Activated CD8-positive, alpha-beta memory T cell treated with anti-CD3 and anti-CD28 coated beads for 1 hour (primary cell): ENCODE measurements at places on chromosomes 7 and 10.

- no peak for DNase-seq
Measured at GRCh38 chr10:120492346-120492745, 35.3 kb downstream of the PLPP4 start.

DNA sequence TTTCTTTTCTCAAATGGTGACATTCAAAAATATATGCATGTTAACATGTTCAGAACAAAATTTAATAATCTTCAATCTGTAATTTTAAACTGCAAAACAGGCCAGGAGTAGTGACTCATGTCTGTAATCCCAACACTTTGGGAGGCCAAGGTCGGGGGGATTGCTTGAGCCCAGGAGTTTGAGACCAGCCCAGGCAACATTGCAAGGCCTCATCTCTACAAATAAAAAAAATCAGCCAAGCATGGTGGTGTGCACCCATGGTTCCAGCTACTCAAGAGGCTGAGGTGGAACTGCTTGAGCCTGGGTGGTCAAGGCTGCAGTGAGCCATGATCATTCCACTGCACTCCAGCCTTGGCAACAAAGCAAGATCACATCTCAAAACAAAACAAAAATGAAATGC lies 394.3 kb downstream of the PARD3 start:
- no peak for DNase-seq

GRCh38 chr7:134515569-134516468 lies 11.5 kb upstream of the AKR1B10 start:
- no peak for DNase-seq

- no peak for DNase-seq
Measured at GRCh38 chr7:23208316-23208715, 26.5 kb downstream of the NUP42 start.

DNA sequence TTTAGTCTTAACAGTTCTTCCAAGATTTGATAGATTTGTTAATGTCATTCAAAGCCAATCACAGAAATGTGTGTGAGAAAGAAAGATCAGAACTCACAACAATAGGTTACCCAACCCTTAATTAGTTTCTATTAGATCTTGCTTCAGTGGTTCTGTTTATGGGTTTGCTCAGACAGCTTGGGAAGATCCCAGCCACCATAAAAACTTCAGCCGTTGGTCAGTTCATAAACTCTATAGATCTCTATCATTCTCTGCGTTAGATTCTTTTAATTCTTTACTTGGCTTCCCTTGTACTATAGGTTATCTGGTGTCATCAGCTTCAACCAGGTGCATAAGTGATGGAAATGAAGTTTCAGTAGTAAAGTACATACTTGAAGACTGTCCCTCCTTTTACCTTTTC lies 54.4 kb downstream of the ZNF277 start:
- DNase-seq, result no peak

DNA sequence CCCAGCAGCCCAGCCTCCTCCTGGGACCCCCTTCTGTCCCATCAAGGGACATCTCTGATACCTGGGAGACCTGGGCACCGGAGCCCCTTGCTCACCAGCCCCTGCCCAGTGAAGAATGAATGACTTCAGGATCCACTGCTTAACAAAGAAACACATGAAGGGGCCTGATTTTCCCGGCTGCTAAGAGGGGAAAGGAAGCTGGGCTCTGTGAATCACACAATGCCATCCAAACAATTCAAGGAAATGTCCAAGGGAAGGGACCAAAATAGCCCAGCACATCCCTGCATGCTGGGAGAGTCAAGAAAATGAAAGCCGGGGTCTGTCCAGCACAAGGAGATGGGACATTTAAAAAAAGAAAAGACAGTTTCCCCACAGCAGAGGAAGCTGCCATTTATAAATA lies 128.7 kb upstream of the JCAD start:
- DNase-seq, result no peak

GRCh38 chr10:118569241-118569881 lies 26.1 kb downstream of the PRLHR start:
- DNase-seq, result no peak

GRCh38 chr10:126496771-126497545 lies 108.7 kb upstream of the ADAM12 start:
- no peak for DNase-seq

- DNase-seq, result no peak
Measured at GRCh38 chr7:129864042-129864441, 88.7 kb downstream of the UBE2H start.

GRCh38 chr10:110103921-110104461 lies 96.2 kb downstream of the ADD3 start:
- DNase-seq, result no peak

DNA sequence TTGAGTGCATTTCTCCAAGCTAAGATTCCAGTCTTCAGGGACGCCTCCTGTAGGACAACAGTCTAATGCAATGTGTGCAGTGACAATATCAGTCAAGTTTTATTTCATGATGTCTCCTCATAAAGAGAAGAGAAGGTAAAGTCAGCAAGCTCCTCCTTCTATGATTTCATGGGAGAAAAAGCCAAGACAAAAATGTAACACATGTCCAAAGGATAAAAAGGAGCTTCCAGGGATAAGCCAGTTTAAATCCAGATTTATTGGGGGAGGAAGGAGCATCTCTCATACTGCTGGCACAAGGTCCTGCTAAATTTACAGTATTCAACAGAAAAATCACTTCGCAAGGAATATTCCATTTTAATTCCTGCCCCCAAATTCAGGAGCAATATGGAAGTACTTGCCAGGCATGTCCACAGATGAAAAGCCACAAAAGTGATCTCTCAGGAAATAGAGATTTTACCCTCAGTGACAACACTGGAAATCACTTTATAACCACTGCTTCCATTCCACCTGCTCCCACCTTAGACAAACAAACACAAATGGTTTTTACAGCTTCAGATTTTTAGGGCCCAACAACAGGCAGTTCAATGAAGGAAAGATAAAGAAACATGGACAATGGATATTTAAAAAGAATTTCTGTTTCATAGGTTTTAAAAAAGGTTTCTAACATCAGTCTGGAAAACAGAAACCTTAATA lies 677.5 kb upstream of the C7orf33 start:
- no peak for DNase-seq

- DNase-seq, result no peak
Measured at GRCh38 chr7:45036796-45037195, 36.8 kb downstream of the CCM2 start.

DNA sequence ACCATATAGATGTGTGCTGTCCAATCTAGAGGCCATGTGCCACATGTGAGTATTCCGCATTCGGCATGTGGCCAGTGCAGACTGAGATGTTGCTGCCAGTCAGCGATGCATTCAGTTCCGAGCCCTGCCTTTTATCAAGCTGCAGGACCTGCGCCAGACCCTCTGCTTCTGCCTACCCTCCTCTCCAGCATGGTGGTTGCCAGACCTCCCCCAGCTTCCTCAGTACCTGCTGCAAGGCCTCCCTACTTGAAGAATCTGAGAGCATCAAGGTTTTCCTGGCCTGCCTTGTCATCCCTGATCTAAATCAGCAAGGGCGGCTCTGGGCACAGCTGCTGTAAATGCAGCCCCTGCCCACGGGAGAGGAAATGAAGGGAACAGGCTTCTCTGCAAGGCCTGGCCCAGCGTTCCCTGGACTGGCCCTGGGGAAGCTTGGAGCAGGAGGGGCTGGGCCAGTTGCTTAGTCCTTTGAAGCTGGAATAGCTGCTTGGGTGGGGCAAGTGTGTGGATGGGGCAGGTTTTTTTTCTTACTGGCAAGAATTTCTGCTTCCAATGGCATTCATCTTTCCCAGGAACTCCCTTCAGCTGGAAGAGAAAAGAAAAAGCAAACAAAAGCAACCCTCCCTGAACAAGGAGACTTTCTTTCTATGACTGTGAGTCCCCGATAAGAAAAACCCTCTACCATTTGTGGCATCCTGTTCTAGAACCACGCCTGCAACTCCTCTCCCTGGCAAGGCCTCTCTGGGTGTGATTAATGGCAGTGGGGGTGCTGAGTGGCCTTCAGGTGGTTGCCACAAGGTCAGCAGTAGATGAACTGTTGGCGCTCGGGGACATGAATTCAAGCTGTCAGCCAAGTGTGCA lies 93.0 kb downstream of the NHLRC2 start:
- DNase-seq, result no peak

- no peak for DNase-seq
Measured at GRCh38 chr7:150400008-150400787, 21.1 kb downstream of the ZNF775 start.

DNA sequence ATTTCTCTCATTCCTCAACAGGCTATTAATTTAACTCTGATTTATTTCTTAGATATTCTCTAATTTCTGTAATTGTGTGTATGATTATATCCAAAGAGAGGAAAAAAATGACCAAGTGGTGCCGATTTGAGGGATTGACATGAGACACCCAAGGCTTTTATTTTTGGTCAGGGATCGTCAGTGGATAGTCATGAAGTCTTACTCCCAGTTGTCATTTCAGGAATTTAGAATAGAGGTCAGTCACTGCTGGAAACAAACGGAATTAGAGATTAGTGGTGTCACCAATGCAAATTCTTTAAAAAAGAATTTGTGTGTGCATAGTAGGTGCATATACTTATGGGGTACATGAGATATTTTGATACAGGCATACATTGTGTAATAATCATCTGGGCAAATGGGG lies 26.8 kb upstream of the AGR3 start:
- no peak for DNase-seq

DNA sequence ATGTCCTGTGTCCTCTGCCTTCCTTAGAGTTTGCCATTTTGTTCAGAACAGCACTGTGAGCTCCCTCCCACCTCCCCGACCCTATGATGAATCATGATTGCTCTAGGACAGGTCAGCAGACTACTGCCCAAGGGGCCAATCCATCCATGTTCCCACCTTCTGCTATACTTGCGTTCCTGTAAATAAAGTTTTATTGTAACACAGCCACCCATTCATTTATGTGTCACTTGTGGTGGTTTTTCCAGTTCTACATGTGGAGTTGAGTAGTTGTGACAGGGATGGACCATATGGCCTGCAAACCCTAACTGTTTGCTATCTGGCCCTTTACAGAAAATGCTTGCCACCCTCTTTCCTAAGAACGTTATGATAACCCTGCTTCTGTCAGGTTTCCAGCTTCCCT lies 387.8 kb downstream of the SDK1 start:
- no peak for DNase-seq

DNA sequence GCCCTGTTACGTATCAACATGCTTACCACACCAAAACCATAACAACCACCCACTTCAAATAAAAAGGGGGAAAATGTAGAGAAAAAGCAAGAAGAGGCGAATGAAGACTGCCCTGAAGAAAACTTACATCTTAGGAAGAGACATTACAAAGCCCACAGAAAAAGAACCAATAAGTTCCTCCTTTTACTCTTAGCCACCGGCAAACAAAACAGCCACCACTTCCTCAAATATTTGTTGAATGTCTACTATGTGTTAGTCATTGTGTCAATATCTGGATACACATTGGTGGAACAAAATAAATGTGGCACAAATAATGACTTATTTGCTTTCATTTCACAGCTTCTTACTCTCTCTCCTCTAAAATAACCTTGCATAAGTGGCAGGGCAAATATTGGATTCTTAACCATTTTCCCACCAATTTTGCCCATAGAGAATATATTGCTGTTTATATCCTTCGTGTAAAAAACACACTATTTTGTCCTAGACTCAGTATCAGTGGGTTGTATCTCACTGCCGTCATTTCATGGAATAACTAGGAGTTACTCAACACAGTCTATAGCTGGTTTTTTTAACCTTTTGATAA lies 106.8 kb downstream of the ANK3 start:
- no peak for DNase-seq

DNA sequence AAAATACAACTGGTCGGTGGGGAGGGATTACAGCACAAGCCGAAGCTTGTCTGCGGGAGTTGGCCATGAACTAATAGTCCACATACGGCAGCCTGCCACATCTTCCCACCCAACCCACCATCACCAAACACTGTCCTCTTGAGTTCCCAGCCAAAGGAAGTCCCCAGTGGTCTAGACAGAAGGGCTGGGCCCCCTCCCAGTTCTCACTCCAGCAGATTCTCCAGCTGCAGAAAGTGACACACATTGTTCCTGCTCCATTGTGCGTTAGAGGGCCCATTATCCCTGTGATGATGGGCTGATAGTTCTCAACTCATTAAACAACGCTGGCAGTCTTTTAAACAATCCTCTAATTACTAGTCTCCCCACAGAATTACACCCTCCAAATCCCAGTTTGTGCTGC lies 148.0 kb downstream of the FGFR2 start:
- DNase-seq, result no peak

DNA sequence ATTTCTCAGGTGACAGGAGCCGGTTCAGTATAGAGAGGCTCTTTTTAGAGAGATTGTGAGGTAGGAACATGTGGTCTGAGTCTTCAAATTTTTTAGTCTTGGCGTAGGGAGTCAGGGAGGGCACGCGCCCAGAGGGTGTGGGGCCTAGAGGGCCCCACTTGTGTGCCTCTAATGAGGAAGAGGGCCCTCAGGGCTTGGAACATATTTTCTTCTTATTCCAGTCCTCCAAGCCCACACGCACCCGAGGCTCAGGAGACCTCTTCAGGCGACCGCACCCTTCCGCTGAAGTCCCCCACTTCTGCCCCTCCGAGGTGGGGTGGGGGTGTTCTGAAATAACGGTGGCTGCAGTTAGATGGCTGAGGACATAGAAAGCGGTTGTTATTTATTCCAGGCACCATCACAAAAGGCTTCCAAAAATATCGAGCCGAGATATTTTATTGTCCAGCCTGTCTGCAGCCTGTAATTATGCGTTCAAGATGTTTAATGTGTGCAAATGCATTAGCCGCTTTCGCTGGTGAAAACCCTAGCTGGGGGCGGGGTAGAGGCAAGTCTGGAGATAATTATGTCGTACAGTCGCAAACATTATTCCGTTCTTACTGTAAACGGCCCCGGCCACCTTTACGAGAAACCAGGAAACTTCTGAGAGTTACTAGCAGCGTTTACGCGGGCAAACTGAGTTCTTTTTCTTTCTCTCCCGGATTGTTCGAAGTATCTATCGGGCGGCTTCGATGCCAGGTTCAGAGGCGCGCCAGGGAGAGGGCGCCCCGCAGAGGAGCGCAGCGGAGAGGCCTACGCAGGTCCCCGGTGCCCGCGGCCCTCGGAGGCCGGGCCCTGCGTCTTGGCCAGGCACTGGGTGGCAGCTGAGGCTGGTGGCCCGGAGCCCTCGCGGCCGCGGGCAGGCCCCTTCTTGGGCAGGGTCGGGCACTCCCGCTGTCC lies 12.9 kb upstream of the HOXA13 start:
- no peak for DNase-seq

DNA sequence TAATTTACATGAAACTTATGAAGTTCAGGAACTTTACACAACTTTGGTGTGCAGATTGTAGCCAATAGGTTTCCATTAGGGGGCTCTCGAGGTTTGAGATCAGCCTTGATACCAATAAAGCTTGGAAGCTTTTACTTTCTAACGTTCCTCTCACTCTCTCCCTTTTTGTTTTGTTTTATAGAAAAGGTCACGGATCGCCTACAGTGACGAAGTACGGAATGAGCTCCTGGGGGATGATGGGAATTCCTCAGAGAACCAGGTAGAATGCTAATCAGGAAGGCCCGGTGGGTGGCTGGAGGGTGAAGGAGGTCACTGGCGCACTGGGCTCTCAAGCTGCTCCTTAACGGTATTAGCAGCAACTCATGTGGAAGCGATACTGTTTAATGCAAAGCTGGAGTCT lies 79.9 kb downstream of the VTI1A start:
- DNase-seq, result no peak

- DNase-seq, result peak; percentile 37
Measured at GRCh38 chr7:157612664-157613561, 276.1 kb downstream of the DNAJB6 start.

GRCh38 chr10:15202639-15203038 lies 34.1 kb upstream of the NMT2 start:
- DNase-seq, result no peak

GRCh38 chr7:129617652-129618051 lies 6.1 kb downstream of the NRF1 start:
- DNase-seq, result no peak
